Vagina (tissue), 2 donors: ENCODE measurements at places on chromosomes 12 and 14. TPM values are rescaled to one million over a fixed set of nuclear protein-coding genes. Genes with fewer than 3 reads are reported as not detected.

GRCh38 chr12:69150796-69151127, 88.6 kb upstream of the CPSF6 start:
- DNase-seq: no peak

Gene KSR2
- total RNA-seq: 0.25 TPM

Gene PYM1
- total RNA-seq: 25.8 TPM

Gene RTL1
- total RNA-seq: not detected
